Stimulated activated CD4-positive, alpha-beta T cell treated with anti-CD3 and anti-CD28 coated beads, Interleukin-15, amount 100 ng/mL, for 1 hour (primary cell): ENCODE measurements at places on chromosomes 5 and 9.

GRCh38 chr5:7329141-7329540, 66.8 kb upstream of the ADCY2 start:
- no peak for DNase-seq

GRCh38 chr9:96293498-96294158, 8.3 kb downstream of the HSD17B3 start:
- no peak for DNase-seq

DNA sequence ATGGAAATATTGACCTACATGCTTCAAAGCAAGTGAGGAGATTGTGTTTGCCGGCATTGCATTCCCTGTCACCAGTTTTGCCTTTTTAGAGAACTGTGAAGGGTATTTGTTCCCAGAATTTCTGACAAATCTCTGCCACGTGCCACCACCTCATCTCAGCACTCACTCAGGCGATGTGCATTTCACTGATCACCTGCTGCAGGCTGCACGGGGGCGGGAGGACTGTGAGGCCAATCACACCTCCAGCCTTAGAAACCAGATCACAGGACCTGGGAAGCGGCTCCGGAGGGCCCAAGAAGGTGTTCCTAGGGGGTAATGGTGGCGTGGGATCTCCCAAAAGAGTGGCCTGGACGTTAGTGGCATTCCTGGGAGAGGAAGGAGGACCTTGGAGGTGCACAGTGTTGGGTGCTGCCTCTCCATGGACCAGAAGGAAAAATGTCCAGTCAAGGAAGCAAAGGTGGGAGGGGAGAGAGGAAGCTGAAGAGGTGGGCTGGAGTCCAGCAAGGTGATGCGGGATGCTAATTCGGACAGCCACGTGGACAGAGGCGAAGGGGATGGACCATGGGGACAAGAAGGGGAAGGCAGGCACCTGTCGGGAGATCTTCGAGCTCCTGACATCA, 63.6 kb upstream of the OLFM1 start:
- no peak for DNase-seq

DNA sequence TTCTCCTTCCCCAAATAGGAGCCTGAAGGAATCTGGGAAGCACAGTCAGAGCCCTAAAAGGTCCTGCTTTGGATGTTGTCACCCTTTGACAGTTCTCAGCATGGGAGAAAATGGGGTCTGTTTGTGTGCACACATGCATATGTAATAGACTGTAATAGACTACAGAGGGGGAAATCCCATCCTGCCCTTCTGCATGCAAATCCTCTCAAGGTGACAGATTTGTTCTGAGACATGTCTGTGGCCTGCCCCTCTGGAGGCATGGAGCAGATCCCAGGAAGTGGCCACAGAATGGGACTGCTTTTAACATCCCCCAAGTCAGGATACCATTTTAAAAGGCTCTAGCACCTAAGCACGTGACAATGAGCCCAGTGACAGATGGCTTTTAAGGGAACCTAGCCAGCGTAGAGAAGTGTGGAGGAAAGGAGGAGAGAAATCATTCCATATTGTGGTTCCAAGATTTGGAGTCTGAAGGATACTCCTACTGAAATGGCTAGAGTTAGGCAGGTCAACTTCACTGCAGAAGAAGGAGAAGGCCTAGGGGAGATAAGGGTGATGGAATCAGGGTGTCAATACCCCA, 483.5 kb downstream of the SPOCK1 start:
- DNase-seq, result no peak

- DNase-seq, result no peak
Observed at GRCh38 chr9:128392302-128393144, 21.3 kb downstream of the URM1 start.

- DNase-seq, result no peak
Observed at GRCh38 chr5:160271396-160271795, 41.0 kb downstream of the CCNJL start.

- no peak for DNase-seq
Observed at GRCh38 chr9:131470581-131470991, 32.1 kb upstream of the POMT1 start.

GRCh38 chr5:67802766-67803165, 412.8 kb upstream of the PIK3R1 start:
- DNase-seq, result no peak

DNA sequence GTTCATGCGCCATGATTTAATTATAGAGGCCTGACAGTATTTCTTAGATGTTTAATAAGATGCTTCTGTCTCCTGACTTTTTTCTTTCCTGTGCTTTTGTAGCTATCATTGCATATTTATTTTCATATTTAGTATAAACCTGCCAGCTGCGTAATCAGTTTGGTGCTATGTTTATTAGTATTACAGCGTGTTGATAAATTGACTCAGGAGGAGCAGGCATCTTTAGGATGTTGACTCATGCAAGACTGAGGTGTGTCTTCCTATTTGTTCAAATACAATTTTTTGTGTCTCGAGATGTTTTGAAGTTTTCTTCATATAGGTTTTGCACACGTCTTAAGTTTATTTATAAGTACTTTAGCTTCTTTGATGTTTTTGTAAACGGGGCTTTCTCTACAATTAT, 35.9 kb upstream of the EXOC3 start:
- no peak for DNase-seq

- no peak for DNase-seq
Observed at GRCh38 chr5:16539169-16539666, 73.6 kb upstream of the ZNF622 start.

- no peak for DNase-seq
Observed at GRCh38 chr5:109062664-109063063, 315.0 kb downstream of the FER start.

DNA sequence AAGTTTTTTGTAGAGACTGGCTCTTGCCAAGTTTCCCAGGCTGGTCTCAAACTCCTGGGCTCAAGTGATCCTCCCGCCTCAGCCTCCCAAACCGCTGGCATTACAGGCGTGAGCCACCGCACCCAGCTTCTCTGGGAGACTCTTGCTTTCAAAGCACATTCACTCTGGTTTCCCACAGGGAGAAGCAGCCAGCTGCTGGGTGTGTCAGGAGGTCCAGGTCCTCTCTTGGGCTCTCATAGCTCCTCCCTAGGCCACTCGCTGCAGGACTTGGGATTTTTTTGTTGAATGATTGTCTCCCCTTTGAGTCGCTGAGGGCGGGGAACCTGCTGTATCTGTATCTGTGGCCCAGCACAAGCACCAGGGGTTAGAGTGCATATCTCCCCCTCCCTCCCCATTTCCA, 68.4 kb upstream of the RAPGEF1 start:
- no peak for DNase-seq

DNA sequence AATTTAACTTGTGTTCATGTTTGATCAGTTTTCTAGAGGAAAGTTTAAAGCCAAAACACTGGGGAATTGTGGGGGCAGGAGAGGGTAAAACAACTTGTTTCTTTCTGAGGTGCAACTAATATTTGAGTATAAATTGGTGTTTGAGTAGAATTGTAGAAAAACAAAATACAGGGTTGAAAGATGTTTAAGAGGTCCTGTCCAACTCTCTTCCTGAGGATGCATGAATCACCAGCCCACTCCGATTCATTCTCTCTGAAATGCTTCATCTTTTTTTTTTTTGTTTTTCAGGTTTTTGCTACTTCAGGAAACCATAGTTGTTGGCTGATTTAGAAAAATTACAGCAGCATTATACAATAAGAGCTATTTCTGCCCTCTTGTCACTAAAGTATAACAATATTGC, 42.4 kb upstream of the TMC1 start:
- DNase-seq, result no peak

DNA sequence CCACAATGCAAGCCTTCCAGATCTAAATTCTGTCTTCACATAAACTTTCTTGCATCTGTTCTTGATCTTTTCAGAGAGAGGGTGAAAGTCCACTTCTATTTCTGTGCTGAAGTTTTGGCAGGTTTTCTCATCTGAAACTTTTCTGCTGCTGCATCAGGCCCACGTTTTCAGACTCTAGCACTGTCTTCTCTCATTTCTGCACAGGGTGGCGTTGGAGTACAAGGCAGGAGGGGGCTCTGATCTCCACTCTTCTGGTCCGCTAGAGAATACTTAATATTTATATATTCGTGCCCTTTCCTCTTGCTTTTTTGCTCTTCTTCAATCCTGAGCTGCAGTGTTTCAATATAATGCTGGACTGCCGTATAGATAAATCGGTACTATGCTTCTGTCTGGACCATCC, 204.0 kb upstream of the PRDM9 start:
- DNase-seq, result no peak

DNA sequence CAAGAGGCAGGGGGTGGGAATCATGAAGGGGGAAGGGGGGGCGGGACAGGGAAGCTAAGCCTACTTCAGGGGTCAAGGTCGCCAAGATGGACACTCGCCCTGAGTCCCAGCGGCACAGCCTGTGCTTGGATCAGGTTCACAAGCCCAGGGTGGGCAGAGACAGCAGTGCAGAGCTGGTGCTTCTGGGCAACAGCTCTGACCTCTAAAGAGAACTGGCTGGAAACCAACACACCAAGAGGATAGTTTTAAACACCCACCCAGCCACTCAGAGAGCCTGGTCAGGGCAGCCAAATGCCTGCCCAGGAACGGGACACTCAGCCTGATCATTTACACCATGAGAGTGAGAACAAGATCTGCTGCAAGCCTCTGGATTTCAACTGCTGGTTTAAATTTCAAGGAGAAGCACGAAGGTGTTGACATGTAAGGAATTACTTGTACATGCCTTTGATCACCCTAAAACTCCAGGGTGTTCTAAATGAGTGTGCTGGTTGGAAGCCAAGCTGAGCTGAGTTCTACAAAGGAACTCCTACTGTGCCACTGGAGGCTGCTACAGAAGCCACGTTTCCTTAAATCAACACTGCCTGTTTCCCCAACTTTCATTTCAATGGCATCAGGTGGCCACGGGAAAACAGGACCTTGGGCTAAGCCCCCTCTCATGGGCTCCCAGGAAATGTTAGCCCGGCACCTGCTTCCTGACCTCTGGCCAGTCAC, 91.5 kb downstream of the TTLL11 start:
- no peak for DNase-seq

DNA sequence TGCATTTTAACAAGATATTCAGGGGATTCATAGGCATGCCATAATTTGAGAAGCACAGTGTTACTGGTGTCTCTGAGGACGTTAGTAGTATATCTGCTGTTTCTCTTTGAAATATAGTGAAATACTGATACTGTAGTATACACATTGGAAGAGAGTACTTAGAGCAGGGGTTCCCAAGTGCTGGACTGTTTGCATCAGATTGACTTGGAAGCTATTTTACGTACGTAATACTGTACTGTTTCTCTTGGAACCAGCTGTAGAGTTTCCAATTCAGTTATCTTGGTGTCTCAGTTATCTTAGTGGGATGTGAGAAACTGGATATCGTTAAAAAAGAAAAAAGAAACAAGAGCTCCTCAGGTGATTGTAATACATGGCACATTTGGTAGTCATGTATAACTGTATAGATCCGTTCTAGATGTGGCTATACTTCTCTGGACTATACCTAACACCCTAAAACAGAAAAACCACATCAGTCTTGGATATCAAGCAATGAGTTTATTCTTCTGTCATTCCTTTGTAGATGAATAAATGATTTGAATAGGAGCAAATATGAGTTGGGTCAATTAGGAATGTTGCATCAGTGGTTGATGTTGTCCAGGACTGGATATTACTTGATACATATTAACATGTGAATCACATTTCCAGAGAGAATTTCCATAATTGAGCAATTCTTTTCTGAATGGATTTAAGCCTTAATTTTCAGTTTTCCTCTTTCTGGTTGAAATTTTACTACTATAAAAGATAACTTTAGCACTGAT, 33.4 kb downstream of the PRRC1 start:
- no peak for DNase-seq

GRCh38 chr5:79456890-79457583, 56.9 kb downstream of the HOMER1 start:
- DNase-seq, result no peak

- DNase-seq, result no peak
Observed at GRCh38 chr9:127793093-127793708, 7.4 kb downstream of the CDK9 start.

- DNase-seq, result no peak
Observed at GRCh38 chr5:127887282-127887681, 184.1 kb downstream of the CCDC192 start.

GRCh38 chr5:13944560-13945199, at the start of gene DNAH5:
Gene DNAH5 (minus strand): TSS chr5:13944688. CDS start chr5:13944438, 250 bp downstream.
- no peak for DNase-seq

- DNase-seq, result no peak
Observed at GRCh38 chr9:89615661-89616060, 10.8 kb downstream of the GADD45G start.

DNA sequence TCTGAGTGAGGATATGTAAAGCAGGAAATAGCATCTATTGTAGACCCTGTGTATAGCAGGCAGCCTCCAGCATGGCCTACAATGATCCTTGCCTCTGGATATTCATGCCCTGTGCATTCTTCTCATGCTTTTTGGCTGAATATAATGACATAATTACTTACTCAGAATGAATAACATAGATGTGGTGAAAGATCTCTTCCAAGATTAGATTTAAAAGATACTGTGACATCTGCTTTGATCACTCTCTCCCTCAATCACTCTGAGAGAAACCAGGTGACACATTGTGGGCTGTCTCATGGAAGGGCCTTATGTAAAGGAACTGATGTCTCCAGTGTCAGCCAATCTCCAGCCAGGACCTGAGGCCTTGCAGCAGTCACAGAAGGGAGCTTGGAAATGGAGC, 376.7 kb downstream of the DNAH5 start:
- no peak for DNase-seq

DNA sequence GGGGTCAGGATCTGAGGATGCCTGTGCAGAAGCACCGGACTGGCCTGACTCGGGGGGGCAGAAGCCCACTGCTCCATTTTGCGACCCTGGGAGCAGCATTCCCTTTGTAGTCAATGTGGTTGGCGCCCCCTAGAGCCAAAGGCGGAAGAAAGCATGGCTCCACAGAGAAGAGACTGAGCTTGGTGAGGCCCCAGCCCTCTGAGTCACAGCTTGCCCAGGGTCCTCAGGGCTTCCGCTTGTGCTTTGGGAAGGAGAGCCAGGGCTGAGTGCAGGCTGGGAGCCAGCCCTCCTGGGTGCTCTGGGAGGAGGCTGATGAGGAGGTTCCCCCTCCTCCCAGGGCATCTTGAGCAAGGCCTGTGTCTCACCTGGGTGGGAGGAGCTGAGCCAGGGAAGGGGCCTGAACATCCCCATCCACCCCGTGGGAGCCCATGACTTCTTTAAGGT, 5.5 kb upstream of the AQP3 start:
- peak; percentile 27 for DNase-seq

- no peak for DNase-seq
Observed at GRCh38 chr9:133029994-133030316, 842 bp upstream of the GTF3C5 start.

DNA sequence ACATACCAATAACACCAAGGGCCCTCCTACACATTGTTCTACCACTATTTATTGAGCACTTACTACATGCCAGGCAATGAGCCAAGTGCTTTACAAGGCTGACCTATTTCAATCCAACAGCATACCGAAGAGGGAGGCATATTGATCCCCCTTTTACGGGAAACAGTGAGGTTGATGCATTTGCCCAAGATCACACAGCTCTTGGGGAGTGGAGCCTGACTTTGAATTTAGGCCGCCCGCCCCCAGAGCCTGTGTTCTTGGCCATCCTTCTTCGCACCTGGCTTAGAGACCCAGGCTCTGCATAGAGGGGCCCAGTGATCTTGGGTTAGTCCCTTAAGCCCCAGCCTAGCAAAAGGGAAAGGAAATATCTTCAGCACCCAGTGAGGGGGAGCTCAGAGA, 158.1 kb upstream of the IER5L start:
- no peak for DNase-seq
